ENCODE measurements at places on chromosomes 12 and 14.

DNA sequence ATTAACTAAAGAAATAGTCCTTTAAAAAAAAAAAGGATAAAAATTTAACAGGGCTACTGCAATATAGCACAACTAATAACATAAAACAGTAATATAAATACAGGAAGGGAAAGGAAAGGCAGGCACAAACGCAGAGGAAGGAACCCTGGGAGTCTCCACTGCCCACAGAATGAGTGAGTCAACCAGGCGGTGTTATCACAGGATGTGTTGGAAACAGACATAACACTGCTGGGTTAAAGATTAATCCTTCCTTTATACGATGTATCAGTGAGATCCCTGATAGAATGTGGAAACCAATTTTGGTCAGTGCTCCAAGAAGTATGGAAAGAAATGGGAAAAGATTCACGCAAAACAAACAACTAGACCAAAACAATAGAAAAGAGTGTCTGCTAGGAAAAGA is 47.9 kb downstream of the FGD6 start:
- peak; percentile 59 for DNase-seq

GRCh38 chr12:92332552-92332951 is 186.9 kb upstream of the BTG1 start:
- DNase-seq, result no peak

DNA sequence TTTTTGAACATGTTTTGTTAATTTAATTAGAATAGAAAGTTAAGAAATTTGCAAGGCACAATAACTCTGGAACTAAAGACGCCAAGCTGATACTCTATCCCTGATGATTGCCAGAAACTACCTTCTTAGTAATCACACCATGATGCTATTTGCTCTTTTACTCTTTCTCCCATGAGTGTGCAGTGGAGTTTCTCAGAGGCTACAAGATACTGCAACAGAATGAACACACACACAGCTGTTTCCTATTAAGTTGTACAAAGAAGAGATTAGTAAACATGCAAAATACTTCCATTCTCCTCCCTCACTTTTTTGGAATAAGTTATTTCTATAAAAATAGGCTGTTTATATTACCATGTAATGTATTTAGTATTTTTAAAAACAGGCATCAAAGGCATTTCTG is 1367.5 kb downstream of the AACS start:
- no peak for DNase-seq

DNA sequence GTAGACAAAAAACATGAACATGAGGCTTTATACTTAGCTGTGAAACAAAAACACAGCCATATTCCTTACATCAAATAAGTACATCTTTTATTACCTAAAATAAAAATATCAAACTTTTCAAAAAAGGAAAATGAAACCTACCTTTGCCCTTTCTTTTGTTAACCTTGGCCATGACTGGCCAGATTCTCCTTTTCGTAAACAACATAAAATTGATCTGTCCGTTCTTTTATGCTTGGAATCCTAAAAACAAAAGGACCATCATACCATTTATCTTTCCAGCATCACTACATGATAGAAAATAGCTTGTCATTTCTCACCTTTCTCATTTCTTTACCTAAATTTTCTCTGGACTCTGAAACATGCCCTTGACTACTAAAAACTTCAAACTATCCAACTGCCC is 16.5 kb downstream of the PTGES3 start:
- DNase-seq, result no peak

DNA sequence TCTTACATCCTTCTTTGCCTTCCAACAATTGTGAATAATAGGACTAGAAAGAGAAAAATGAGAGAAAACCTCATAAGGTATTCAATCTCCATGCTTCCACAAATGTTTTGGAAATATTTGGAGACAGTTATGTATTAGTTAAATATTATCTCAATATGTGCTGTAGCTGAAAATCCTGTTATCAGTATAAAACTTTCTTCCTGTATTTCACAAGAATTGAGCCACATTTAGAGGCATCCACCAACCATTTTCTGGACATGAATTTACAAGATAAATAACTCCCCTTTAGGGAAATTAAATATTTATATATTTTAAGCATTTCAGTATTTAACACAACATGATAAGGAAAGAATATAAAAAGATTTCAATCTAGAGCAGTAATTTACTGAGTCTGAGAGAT is 200.3 kb downstream of the GPHN start:
- DNase-seq, result no peak

DNA sequence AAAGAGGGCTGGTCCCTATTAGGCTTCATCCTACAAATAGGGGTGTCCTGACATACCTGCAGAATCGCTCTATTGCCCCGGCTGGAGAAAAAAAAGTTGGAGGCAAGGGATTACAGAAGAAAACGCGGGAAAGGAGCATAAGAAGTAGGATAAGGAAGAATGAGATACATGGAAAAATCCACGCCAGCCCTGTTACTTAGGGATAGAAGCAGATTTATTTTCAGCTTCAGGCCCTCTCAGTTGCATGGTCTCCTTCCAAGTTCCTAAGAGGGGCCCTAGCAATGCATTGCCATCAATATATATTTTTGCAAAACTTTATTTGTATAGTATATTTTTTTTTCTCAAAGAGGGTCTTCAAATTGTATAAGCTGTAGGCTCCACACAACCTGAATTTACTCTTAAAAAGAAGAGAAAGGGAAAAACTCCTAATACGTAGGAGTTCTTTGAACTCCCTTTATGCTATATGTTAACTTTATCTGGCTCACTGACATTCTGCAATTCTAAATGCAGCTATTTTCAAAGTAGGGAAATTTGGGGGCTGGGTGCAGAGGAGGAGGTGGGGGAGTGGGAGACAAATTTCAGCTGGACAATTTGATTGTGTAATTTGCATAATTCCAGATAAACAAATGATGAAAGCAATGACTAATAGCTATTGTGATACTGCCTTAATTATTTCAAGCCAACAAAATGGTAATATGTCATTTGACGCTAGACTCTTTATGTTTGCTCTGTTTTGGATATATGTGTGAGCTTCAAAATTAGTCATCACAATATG is 137.7 kb upstream of the TRHDE start:
- no peak for DNase-seq

DNA sequence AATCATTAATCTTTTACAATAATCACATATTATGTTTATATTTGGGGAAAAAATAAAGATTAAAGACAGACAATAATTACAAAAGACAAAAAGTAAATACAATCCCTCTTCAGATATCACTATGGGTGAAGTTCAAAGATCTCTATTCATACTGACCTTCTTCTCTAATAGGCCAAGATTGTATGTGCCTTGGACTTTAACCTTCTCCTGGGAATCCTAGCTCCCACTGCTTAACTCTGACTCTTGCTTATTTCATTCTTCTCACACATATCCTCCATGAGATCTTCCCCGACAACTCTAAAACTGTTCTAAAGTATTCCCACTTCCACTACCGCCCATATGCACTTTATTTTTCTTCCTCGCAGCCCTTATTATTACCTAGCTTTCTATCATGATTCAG is 83.8 kb downstream of the EEA1 start:
- DNase-seq, result no peak

- no peak for DNase-seq
Measured at GRCh38 chr12:2432856-2433255, 361.9 kb upstream of the FKBP4 start.

- no peak for DNase-seq
Measured at GRCh38 chr12:101599771-101600484, 5.2 kb downstream of the MYBPC1 start.

GRCh38 chr12:6852651-6853354 is 853 bp downstream of the USP5 start:
- no peak for DNase-seq

GRCh38 chr14:66248256-66248655 is 237.9 kb upstream of the CCDC196 start:
- DNase-seq, result no peak

- peak; percentile 8 for DNase-seq
Measured at GRCh38 chr12:67524861-67525616, 123.5 kb upstream of the DYRK2 start.

GRCh38 chr14:93736378-93737014 is 51.8 kb downstream of the PRIMA1 start:
- no peak for DNase-seq

DNA sequence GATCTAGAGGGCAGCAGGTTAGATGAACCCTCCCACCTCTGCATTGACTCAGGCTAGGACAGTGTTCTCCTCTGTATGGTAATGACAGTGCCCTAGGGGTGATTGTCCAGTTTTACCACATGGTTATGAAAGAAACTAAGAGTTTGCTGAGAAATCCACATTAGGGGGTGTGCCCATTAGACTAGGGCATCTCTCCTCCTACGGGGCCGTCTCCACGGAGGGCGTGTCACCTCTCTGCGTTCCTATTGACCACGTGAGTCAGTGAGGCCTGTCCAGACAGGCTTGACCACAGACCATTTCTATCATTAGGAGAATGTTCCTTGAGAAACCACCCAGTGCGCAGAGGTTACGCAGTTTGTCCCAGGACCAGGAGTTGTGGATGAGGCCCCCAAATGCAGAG is 8.3 kb downstream of the MVK start:
- DNase-seq, result no peak

- no peak for DNase-seq
Measured at GRCh38 chr12:119011231-119011630, 29.9 kb downstream of the SRRM4 start.

DNA sequence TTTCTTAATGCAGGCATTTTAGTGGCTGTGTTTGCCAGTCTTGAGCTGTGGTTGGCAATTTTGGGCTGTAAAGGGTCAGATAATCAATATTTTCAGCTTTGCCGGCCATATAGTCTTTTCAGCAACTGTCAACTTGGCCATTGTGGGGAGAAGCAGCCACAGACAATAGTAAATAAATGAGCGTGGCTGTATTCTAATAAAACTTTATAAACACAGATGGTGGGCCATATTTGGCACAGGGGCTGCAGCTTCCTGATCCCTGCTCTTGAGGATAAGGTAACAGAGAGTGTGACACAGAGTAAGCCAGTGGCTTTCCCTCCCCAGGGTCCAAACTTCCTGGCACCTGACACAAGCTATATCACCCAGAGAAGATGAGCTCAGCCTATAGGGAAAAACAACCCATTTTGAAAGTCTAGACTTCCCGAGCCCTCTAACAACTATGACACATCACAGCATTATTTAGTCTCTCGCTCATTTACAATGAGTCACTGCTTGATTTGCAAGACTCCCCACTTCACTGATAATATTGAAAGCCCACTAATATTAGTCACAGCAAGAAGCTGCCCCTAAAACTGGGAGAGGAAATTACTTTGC is 163.1 kb upstream of the TMPO start:
- no peak for DNase-seq

DNA sequence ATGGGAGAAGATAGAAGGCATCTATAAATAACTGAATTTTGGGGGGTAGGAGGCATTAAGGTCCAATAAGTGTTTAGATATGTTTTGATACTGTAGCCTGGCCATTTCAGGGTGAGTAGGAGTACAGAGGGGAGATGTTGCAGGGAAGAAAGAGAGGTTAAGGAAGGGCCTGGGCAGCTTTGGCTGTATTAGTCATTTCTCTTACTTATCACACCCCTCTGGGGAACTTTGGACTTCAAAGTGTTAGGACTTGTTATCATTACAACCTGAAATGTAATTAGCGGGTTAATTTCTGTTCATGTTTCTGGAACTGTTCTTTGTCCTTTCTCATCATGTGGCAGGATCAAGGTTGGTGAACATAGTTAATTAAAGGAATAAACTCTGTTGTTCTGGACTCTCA is 40.3 kb downstream of the SUSD6 start:
- no peak for DNase-seq

DNA sequence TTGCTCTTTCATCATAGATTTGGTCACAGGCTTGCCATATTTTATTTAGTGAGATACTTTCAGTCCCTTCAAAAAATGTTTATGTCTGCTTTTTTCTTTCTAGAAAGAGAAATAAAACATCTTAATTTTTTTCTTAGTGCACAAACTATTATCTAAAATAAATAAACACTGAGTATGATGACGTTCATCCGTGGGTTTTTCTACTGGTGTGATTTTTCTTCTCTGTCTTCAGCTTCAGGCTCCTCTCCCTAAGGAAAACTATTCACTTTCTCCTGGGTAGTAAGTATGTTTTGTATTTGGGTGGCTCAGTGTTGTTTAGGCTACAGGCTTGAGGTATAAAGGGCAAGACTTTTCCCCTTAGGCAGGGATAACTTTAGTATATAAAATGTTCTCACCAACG is 154.7 kb downstream of the DACT1 start:
- DNase-seq, result no peak

DNA sequence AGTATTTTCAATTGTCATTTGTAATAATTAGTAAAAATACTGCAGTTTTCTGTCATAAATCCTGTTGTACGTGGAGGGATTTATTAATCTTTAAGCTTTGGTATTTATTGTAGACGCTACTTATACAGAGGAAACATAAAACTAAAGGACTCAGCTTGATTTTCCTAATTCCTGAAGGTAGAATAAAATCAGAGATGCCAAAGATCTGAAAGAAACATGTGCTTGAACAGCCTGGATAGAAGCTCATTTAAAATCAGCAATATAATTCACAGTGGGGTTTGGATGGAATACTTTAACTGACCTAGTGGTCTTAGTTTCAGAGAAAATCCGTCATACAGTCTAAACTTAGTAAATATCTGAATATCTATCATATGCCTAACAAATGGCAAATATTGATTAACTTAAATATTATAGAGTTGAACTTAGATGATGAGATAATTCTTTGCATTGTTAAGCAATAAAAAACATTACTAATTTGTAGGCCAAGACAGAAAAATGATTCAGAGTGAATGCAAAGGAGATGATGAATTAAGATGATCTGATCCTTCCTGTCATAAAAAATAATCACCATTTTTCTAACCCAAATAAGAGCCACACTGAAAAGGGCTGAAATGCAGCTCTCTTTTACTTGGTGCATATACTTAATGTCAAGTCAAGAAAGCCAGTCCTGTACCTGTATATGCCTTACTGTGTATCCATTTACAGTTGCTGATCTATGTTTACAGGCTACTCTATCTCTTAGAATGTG is 397.1 kb upstream of the DCN start:
- no peak for DNase-seq

DNA sequence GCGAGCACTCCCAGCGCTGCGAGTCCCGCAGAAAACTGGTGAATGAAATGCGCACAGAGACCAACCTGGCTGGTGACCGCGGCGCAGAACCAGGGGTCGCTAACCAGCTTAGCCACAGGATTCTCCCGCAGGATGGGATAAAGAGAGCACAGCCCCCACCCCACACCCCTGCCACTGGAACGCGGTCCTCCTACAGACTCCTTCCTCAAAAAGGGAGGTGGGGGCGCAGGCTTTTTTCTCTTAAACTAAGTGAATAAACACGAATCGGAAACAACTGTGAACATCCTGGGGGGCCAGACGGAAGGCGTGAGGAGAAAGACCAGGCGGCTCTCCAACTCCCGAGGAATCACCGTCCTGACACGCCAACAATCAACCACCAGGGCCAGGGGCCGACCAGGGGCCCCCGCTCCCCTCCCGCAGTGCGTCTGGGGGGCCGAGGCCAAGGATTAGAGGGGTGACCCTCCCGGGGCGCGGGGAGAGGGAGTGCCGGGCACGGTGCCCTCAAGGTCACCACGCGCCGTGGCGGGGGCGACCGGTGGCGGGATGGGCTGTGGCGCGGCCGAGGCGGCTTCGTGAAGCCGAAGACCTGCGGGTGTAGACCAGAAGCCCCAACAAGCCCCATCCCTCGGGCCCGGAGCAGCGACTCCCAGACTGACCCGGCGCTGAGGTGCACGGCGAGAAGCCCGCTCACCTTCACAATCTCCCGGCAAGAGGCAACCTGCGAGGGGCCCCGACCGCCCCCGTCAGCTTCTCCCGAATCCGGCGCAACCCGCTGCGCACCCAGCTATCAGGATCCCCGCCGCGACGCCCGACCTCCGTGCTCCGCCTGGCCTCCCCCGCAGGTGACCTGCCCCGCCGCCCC is 704 bp downstream of the ATP2B1 start:
- DNase-seq, result peak; percentile 14

All from Kasumi-1 (cell line).